ENCODE measurements at places on chromosomes 1 and 21.

DNA sequence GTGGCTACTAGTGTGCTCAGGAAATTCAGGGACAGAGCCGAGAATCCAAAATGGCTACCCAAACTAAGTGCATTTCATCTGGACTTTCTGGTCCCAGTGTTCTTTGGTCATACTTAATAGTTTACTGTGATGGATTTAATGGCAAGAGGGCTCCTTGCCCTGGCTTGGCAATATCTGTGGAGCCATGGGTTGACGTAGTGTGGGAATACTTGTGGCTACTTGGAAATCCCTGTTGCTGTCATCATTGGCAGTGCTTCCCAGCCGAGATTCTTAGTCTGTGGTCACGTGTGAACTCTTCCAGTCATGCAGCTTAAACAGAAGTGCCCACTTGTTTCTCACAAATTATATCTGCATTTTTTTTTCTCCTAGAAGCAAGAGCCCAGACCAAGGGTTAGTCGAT lies 198.9 kb downstream of the HS2ST1 start:
- DNase-seq: no peak

DNA sequence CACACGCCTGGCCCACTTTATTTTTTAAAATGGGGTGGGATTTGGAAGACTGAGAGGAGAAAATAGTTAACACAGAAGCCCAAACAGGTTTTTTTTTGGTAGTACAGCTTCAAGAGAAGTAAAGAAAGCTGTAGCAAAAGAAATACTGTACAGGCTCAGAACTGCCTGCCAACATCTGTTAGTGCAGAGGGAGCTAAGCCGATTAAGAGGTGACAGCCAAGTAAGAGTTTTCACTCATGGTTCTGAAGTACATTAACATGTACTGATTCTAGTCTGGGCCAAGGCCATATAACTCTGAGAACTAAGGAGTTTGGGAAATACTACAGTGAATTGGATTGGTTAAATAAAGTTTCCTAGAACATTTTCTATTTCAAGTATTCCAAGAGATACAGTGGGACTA lies 51.6 kb downstream of the EIF2B3 start:
- no peak for DNase-seq

DNA sequence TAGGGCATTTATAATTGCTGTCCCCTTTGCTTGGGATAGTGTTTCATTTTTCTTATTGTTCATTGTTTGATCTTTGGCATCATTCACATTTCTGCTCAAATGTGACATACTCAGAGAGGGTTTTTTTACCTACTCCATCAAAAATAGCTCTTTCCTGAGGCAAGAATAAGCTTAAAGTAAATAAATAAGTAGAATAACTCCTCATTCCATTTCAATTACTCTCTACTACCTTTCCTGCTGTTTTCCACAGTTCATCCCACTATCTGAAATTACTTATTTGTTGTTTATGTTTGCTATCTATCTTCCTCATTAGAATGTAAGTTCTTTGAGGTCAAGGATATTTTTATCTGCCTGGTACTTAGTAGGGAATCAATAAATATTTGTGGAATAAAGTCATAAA lies 119.9 kb downstream of the LRRC40 start:
- no peak for DNase-seq

- DNase-seq: no peak
Observed at GRCh38 chr1:202966006-202966898, 805 bp downstream of the CYB5R1 start.

GRCh38 chr21:39705849-39706248 lies 39.1 kb upstream of the IGSF5 start:
- no peak for DNase-seq

- no peak for DNase-seq
Observed at GRCh38 chr1:203214871-203215270, 14.6 kb downstream of the CHIT1 start.

- DNase-seq: no peak
Observed at GRCh38 chr1:205046870-205047269, 3.9 kb downstream of the CNTN2 start.

DNA sequence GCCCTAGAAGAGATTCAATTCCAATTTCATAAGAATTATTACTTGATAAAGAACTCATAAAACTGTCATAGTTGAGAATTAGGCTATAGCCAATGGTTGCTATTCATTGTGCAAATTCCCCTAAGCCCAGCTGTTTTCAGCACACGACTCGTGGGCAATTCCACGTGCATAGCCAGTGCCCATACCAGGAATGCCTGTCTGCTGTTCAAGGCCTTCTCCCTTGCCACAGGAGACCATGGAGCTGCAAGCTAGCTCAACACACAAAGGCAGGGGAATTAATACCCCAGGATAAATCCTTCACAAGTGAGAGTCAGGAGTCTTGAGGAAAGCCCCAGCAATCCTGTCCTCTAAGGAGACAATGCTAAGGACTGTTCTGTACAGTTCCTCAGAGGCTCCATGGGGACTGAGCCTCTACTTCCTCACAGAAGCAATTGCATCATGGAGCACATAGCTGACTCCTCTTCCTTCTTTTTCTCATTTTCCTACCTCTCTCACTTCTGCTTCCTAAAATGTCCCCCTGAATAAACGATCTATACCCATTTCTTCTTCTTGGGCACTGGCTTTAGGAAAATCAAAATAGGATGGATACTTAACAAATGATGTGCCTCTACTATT lies 19.1 kb upstream of the CHRM3 start:
- DNase-seq: no peak

- no peak for DNase-seq
Observed at GRCh38 chr21:31768710-31769109, 36.8 kb upstream of the SCAF4 start.

DNA sequence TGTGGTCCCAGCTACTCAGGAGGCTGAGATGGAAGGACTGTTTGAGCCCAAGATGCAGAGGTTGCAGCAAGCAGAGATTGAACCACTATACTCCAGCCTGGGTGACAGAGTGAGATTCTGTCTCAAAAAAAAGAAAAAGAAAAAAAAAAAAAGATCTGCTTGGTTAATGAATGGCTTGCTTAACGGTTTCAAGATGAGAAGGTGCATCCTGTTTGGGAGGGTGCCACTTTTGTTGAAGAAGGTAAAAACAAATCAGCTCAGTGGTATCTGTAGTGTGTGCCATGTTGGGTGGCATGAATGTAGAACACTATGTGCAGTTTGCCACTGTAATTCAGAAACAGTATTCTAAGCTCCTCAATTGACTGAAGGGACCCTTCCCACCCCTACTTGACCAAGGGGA lies 94.9 kb upstream of the ETV3 start:
- DNase-seq: no peak

DNA sequence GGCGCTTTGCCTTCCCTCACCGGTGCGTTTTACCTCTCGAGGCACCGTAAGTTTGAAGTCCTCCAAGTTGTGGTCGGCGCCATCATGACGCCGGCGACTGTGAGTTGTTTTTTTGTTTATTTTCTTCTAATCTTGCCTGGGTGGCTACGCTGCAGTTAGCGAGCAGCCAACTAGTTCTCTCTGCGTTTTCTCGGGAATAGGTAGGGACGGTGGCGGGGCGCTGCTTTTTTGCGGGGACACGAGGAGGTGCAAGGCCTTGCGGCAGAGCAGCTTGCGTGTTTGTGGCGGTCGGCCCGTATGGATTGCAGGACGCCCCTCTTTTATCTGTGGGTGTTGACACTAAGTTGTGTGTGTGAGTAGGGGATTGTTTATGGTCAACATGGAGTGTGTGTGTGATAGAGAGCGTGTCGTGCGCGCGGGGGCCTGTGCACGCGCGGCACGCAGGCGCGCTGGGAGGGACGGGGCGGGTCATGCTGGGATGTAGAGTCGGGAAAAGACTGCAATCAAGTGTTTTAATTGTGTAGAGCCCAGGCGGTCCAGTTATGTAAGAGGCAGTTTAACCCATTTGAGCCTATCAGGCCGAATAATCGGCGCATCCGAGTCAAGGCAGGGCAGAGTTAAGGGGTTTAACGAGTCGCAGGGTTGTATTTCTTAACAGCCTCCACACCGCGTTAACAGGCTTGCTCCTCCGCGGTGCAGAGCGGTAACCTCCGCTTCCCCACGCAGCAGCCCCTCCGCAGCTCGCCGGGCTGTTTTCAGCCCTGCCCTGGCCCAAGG lies 1.2 kb upstream of the NEGR1 start:
- DNase-seq: no peak

GRCh38 chr1:232457595-232457994 lies 172.3 kb downstream of the SIPA1L2 start:
- DNase-seq: no peak

GRCh38 chr1:145901312-145902021 lies 8.4 kb downstream of the ITGA10 start:
- DNase-seq: no peak

- no peak for DNase-seq
Observed at GRCh38 chr1:9228609-9229008, 6.0 kb upstream of the H6PD start.

DNA sequence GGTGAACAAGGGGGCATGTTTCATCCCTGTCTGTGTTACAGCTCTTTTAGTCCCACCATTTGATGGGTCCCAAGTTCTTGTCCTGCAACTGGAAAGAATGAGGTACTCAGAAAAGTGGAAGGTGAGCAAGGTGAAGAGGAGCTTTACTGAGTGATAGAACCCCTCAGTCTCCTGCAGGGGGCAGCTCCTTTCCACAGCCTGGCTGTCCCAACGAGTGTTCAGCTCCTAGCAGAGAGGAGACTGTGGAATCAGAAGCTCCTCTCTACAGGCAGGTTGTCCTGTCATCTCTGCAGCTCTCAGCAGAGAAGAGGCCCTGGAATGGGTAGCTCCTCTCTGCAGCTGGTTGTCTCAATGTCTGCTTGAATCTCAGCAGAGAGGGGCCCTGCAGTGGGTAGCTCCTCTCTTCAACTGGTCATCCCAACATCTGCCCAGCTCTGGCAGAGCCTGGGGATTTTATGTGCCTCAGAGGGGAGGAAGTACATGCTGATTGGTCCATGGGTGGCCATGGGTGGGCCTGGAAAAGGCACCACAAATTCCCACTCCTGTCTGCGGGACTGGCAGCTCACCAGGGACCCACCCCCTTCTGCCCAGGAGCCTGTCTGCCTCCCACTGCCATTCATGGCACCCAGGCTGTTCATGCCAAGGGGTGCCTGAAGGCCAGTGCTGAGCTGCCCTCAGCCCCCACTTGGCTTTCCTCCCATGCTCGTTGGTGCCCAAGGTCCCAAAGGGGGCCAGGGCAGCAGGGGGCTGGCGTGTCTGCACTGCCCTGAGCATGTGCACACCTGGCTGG lies 25.7 kb downstream of the LDLRAD1 start:
- DNase-seq: no peak

DNA sequence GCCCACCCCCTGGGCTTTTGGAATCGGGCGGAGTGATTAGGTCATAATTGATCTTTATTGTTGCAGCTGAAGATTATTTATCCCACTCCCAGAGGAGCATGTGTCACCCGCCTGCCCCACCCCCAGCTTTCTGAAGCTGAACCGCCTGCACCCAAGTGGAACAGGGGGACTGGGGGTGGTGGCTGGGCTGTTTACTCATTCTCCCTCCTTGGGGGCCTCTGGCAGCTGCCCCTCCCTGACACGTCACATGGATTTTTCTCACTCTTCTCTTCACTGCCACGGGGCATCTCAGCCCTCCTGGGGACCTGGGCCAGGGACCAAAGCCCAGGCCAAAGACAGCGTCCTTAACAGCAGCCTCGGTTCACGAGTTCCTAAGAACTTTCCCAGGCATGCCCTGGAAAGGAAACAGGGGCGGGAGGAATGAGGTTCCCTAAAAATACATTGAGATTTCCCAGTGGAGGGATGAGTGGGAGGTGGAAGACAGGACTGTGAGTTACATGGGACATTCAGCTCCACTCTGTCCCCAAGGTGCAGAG lies 31.6 kb upstream of the SOX13 start:
- DNase-seq: no peak

GRCh38 chr1:78691995-78692747 lies 42.5 kb downstream of the IFI44 start:
- no peak for DNase-seq

Data from activated CD4-positive, alpha-beta T cell treated with anti-CD3 and anti-CD28 coated beads, Interleukin-2, amount 50 U/mL, for 1 hour (primary cell).